ENCODE measurements at places on chromosomes 7 and 10. TPM values are rescaled to one million over a fixed set of nuclear protein-coding genes. Genes with fewer than 3 reads are reported as not detected.

The WIPF3 gene
- total RNA-seq = not detected

The AHR gene
- total RNA-seq = 86.9 TPM

The PNLIPRP2 gene
- not detected for total RNA-seq

The COL17A1 gene
- 3.3 TPM for total RNA-seq

The COL28A1 gene
- total RNA-seq = not detected

The GPRIN2 gene
- total RNA-seq = not detected

The TMEM176B gene
- total RNA-seq = not detected

The PPP1R9A gene
- total RNA-seq = 0.74 TPM

The CALN1 gene
- not detected for total RNA-seq

The CYP26A1 gene
- 0.60 TPM for total RNA-seq

The NACAD gene
- total RNA-seq = 1.3 TPM

The VAX1 gene
- not detected for total RNA-seq

The MSS51 gene
- 0.40 TPM for total RNA-seq

The CISD1 gene
- total RNA-seq = 39.9 TPM

The BMI1 gene
- 15.6 TPM for total RNA-seq

The CPA2 gene
- not detected for total RNA-seq

The MNX1 gene
- not detected for total RNA-seq

The CPA4 gene
- total RNA-seq = 1.1 TPM

The ZNF316 gene
- 9.4 TPM for total RNA-seq

The OR6B1 gene
- not detected for total RNA-seq

The BEND7 gene
- total RNA-seq = 8.8 TPM

The FFAR4 gene
- total RNA-seq = not detected

The GJC3 gene
- not detected for total RNA-seq

The RTKN2 gene
- total RNA-seq = 0.27 TPM

The MRPS24 gene
- 146 TPM for total RNA-seq

The HKDC1 gene
- not detected for total RNA-seq

The SLC16A12 gene
- not detected for total RNA-seq

The RET gene
- total RNA-seq = 0.94 TPM

The ACBD7 gene
- 3.3 TPM for total RNA-seq

The MYL10 gene
- total RNA-seq = not detected

The PRR15 gene
- total RNA-seq = 0.30 TPM

The GNGT1 gene
- not detected for total RNA-seq

The GRID2IP gene
- not detected for total RNA-seq

The CCDC3 gene
- 2.4 TPM for total RNA-seq

The POMZP3 gene
- 9.7 TPM for total RNA-seq

The NAT16 gene
- not detected for total RNA-seq

The ASZ1 gene
- not detected for total RNA-seq

The HELLS gene
- total RNA-seq = 48.0 TPM

The CTAGE4 gene
- not detected for total RNA-seq

The ITPRID1 gene
- total RNA-seq = not detected

The C10orf62 gene
- total RNA-seq = not detected

The MYOZ1 gene
- total RNA-seq = not detected

The GCK gene
- total RNA-seq = not detected

The CFAP70 gene
- total RNA-seq = 0.05 TPM
